ENCODE measurements at places on chromosomes 13 and 19.
A peak's percentile ranks its signal among the peaks of the same experiment; 100 is the strongest.

DNA sequence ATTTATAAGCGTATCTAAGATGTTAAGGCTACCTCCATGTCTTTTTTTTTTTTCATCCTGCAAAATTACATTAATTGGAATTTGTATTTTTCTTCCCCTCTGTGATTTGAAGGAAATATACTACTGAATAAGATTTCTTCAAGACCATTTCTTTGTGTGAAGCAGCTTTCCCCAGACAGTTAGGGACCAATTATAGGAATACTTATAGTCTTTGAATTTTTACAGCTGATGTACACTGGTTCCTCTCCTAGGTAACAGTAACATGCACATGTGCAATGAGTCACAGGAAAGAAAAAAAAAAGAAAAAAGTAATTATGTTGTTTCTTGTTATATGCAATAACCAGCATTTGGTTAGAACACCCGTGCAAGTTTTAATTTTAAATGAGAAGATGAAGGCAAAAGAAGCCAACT lies 82.0 kb downstream of the PCDH9 start:
- peak; percentile 15 for DNase-seq

DNA sequence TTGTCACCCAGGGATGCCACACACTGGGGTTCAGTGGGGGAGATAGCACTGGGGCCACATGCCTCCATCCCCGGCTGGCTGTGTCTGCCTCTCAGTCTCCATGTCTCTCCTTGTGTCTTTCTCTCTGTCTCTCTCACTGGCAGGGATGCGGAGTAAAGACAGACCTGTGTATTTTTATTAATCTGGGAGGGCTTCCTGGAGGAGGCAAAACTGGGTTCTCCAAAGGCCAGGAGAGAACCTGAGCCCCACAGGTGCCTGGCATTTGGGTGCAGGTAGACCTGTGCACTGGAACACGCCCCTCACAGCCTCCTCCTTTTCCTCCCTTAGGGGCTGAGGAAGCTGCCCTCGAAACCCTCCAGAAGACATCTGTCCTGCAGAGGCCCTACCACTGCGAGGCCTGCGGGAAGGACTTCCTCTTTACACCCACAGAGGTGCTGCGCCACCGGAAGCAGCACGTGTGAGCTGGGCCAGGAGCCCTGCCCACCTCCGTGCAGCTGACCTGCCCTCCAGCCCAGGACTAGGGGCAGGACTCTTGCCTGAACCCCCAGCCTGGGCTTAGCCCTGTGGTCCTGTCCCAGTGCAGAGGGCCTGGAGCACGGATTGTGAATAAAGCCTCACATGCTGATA lies 32.7 kb downstream of the DHX34 start:
- no peak for DNase-seq

DNA sequence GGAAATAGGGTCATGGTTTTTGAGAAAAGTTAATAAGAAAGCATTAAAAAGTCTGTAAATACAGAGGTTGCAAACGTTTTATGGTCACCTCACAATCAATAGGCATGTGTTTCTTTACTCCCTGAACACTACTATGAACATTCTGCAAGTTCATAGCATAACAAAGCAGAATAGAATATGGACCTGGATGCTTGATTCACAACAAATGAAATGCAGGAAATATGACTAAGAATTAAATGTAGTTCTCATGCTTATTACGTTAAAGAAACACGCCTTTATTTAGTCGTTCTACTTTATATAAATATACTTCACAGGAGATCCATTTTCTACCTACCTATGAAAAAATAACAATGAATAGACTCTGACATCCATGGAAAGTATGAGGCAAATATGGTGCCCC lies 344.0 kb downstream of the KCTD12 start:
- DNase-seq: no peak

- no peak for DNase-seq
Measured at GRCh38 chr13:52852444-52852843, 4.0 kb upstream of the PCDH8 start.

DNA sequence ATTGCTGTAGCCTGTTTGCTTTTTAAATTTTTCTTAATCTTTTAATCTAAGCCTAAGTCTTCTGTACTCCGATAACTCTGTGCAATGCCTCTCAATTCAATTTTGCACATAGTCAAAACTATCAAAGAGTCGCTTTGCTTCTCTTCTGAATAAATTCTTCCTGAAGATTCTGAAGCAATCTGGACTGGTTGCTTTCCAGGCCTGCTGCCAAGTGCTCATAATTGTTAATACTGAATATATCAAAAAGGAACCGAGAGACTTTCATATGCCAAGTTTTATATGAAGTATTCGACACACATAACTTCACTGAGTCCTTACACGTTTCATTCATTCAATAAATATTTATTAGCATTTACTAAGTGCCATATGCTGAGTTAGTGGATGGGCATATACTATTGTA lies 91.3 kb downstream of the EDNRB start:
- DNase-seq: no peak

GRCh38 chr13:24613755-24614154 lies 66.5 kb upstream of the ATP12A start:
- no peak for DNase-seq

GRCh38 chr19:42076380-42076944 lies 496 bp downstream of the ZNF574 start:
- DNase-seq: no peak

DNA sequence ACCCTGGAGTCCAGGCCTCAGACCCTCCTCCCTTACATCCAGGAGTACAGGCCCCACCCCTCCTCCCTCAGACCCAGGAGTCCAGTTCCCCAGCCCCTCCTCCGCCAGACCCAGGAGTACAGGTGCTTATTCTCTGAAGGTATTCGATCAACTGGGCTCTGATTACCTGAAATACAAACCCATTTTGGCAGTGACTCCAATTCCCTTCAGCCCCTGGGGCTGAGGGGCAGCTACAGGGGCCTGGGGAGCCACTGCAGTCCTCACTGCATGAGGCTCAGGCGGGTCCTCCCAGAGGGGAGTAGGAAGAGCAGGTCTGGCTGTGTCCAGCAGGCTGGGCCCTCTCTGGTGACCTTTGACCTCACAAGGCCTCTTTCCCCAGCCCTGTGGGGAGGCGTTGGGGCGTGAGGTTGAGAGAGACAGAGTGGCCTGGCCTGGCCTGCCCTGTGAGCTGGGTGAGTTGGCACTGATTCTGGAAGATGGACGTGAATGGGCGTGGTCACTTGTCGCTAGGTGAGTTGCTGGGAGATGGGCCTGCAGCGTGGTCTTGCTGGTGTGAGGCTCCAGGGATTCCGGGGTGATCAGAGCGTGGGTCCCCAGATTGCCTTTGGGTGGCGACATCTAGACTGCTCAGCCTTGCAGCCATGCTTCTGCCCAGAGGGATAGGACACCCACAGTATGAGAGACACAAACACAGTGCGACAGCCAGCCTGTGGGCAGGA lies 3.1 kb downstream of the BCAT2 start:
- no peak for DNase-seq

DNA sequence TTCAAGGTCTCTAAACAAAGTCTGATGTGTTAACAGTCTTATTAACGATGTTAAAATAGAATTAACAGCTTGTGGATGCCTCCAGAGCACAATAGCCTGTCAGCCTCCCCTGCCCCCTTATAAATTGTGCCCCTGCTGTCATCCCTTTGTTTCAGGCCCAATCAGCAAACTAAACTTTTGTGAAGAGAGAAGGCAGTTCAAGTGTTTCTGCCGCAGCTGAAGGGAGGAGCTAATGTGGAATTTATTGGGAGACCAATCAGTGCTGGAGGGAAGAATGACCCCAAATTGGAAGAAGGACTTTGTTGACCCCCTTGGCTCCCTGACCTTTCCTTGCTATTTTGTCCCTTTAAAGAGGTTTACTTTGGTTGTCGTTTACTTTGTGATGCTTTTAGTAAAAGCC lies 160.5 kb downstream of the TM9SF2 start:
- DNase-seq: no peak

DNA sequence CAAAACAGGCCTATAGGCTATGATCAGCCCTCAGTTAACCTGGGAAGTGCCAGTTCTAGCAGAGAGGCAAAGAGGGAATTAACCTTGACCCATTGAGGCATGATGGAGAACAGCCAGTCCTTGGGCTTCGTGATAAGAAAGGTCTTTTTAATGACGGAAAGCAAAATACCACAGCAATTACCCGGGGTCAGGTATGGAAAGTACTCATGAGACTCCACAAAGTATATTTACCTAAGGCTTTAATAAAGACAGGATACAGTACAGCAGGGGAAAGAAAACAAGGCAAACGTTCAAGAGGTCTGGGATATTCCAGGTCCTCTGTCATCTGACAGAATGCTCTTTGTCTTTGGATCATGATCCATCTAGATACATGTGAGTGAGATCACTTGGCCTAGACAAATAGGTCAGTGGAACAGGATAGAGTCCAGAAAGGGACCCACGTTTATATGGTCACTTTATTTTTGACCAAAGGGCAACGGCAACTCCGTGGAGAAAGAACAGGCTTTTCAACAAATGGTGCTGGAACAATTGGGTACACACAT lies 52.2 kb downstream of the WDFY2 start:
- no peak for DNase-seq

- DNase-seq: no peak
Measured at GRCh38 chr13:45954836-45955800, 97.4 kb downstream of the ZC3H13 start.

- no peak for DNase-seq
Measured at GRCh38 chr13:94623316-94623715, 21.7 kb downstream of the GPR180 start.

Measured in smooth muscle cell of the brain vasculature (primary cell).